A549 treated with GW870086 at 1 μM for 4 hours (cell line): ENCODE measurements at places on chromosomes 1 and 21. TPM values are rescaled to one million over a fixed set of nuclear protein-coding genes. Genes with fewer than 3 reads are reported as not detected.

The ADGRL2 gene
- total RNA-seq = 7.4 to 10.5 TPM (median 9.0 TPM) in 5 replicates

The GPR25 gene
- total RNA-seq = not detected in 5 replicates

The REN gene
- 0.13 TPM in 1 of 5 replicates, not detected in the others for total RNA-seq

The RNF207 gene
- 6.3 to 15.0 TPM (median 13.4 TPM) in 5 replicates for total RNA-seq

The NAV1 gene
- 5.6 to 10.1 TPM (median 9.5 TPM) in 5 replicates for total RNA-seq

The CACHD1 gene
- total RNA-seq = 1.4 to 1.7 TPM (median 1.5 TPM) in 5 replicates

The CLCA4 gene
- total RNA-seq = not detected in 5 replicates

The MPZ gene
- total RNA-seq = 0.18 to 0.31 TPM (median 0.27 TPM) in 5 replicates

The NT5C1A gene
- total RNA-seq = not detected in 5 replicates

The ACTN2 gene
- total RNA-seq = 0.03 to 0.20 TPM (median 0.09 TPM) in 4 of 5 replicates, not detected in the other

The CCDC185 gene
- 0.06 to 0.14 TPM (median 0.08 TPM) in 3 of 5 replicates, not detected in the others for total RNA-seq

The CACNA1S gene
- not detected in 5 replicates for total RNA-seq

The SPAG17 gene
- total RNA-seq = not detected in 5 replicates

The C1QB gene
- total RNA-seq = not detected in 5 replicates

The STK40 gene
- 9.3 to 11.8 TPM (median 10.8 TPM) in 5 replicates for total RNA-seq

The C1orf226 gene
- 0.48 to 1.3 TPM (median 0.77 TPM) in 5 replicates for total RNA-seq

The WDR64 gene
- total RNA-seq = not detected in 5 replicates

The TFF3 gene
- total RNA-seq = not detected in 5 replicates

The PIGR gene
- total RNA-seq = not detected in 5 replicates

The UBASH3A gene
- total RNA-seq = 0.07 to 0.25 TPM (median 0.13 TPM) in 4 of 5 replicates, not detected in the other

The CYP4A22 gene
- total RNA-seq = not detected in 5 replicates

The HCN3 gene
- 3.2 to 6.4 TPM (median 5.2 TPM) in 5 replicates for total RNA-seq

The AJAP1 gene
- total RNA-seq = not detected in 5 replicates

The S100A3 gene
- total RNA-seq = 104 to 121 TPM (median 120 TPM) in 5 replicates

The KRTAP20-4 gene
- total RNA-seq = not detected in 5 replicates

The C1orf53 gene
- total RNA-seq = 3.6 to 8.5 TPM (median 5.8 TPM) in 5 replicates

The HMGN2 gene
- 328 to 408 TPM (median 339 TPM) in 5 replicates for total RNA-seq

The PDIK1L gene
- 1.6 to 2.1 TPM (median 2.0 TPM) in 5 replicates for total RNA-seq

The ORC1 gene
- total RNA-seq = 16.6 to 18.8 TPM (median 17.9 TPM) in 5 replicates

The CDK11B gene
- total RNA-seq = 23.7 to 26.4 TPM (median 23.8 TPM) in 5 replicates

The PDC gene
- not detected in 5 replicates for total RNA-seq

The DCDC2B gene
- total RNA-seq = not detected in 5 replicates

The KCNH1 gene
- 1.3 to 2.3 TPM (median 1.7 TPM) in 5 replicates for total RNA-seq

The TEDDM1 gene
- total RNA-seq = not detected in 5 replicates

The CENPL gene
- 12.0 to 14.4 TPM (median 13.3 TPM) in 5 replicates for total RNA-seq

The DYNLT5 gene
- total RNA-seq = not detected in 5 replicates

The TPTE gene
- not detected in 5 replicates for total RNA-seq

The OLFML2B gene
- total RNA-seq = 0.31 to 1.1 TPM (median 0.48 TPM) in 5 replicates

The RIMKLA gene
- 0.27 to 1.0 TPM (median 0.76 TPM) in 5 replicates for total RNA-seq

The TRAF3IP3 gene
- total RNA-seq = not detected in 5 replicates

The SMPDL3B gene
- 1.3 to 2.3 TPM (median 1.5 TPM) in 5 replicates for total RNA-seq

The KCNK2 gene
- total RNA-seq = 0.05 to 0.11 TPM (median 0.09 TPM) in 3 of 5 replicates, not detected in the others

The NTRK1 gene
- total RNA-seq = 0.03 to 0.18 TPM (median 0.16 TPM) in 4 of 5 replicates, not detected in the other

The METTL13 gene
- total RNA-seq = 38.4 to 45.9 TPM (median 45.1 TPM) in 5 replicates

The LRRC7 gene
- total RNA-seq = not detected in 5 replicates
